B cell (primary cell): ENCODE measurements at places on chromosomes 3 and 15. TPM values are rescaled to one million over a fixed set of nuclear protein-coding genes. Genes with fewer than 3 reads are reported as not detected.

The TERC gene
- 10.6 and 12.5 TPM in 2 replicates for total RNA-seq

The KLF15 gene
- total RNA-seq: 0.83 and 2.2 TPM in 2 replicates

- H3K36me3 ChIP-seq: no peaks in the 10 kb centered on the region
- H3K4me1 ChIP-seq: no peaks in the 10 kb centered on the region
- no peak for DNase-seq
- no peak overlapping the region for H3K27ac ChIP-seq
Observed at GRCh38 chr15:25464784-25465183, 26.0 kb upstream of the UBE3A start.

- no peaks in the 10 kb centered on the region for H3K36me3 ChIP-seq
- H3K27me3 ChIP-seq: no peaks in the 10 kb centered on the region
- DNase-seq: no peak
- no peaks in the 10 kb centered on the region for H3K4me1 ChIP-seq
- H3K4me3 ChIP-seq: no peak overlapping the region
Observed at GRCh38 chr15:29403772-29404171, 134.2 kb upstream of the NSMCE3 start.

The P2RY13 gene
- 0.90 and 1.0 TPM in 2 replicates for total RNA-seq
